M059J (cell line): ENCODE measurements at places on chromosomes 12 and 14. TPM values are rescaled to one million over a fixed set of nuclear protein-coding genes. Genes with fewer than 3 reads are reported as not detected.

- peak; percentile 7 for DNase-seq
Measured at GRCh38 chr12:28457785-28458184, 267.5 kb downstream of the CCDC91 start.

GRCh38 chr12:54579258-54579657 lies 9.2 kb downstream of the PPP1R1A start:
- no peak for DNase-seq

Gene CHST11
- total RNA-seq = 11.1 and 19.6 TPM in 2 replicates

- no peak for DNase-seq
Measured at GRCh38 chr12:2364631-2365051, 311.9 kb downstream of the CACNA1C start.

DNA sequence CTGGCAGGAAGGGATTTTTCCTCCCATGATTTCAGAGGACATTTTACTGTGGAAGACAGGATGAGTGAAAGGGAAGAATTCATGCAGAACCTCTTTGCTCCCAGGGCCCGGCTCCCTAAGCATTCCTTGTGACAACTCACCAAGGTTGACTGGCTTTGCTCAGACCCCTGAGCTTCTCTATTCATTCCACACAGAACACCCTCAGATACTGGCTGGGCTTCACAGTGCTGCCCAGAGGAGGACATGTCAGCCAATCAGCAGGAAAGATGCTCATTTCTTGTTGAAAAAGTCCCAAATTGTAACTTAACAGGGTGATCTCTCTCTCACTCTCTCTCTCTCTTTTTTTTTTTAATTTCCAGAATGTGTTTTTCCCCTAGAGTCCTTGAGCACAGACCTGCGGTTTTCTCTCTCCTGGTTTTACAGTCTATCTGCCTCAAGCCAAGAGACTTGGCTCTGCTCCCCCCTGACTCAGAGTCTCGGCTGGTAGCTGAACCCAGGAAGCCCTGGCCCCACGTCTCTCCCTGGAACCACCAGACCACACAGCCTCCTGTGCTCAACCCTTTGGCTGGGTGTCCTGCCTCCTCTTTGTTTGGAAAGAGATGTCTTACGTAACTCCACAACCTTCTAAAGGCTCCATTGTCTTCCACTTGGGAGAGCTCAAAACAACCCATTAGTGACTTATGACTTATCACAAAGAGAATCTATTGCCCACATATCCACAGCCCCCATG lies 43.9 kb downstream of the SSPN start:
- peak; percentile 99 for DNase-seq

DNA sequence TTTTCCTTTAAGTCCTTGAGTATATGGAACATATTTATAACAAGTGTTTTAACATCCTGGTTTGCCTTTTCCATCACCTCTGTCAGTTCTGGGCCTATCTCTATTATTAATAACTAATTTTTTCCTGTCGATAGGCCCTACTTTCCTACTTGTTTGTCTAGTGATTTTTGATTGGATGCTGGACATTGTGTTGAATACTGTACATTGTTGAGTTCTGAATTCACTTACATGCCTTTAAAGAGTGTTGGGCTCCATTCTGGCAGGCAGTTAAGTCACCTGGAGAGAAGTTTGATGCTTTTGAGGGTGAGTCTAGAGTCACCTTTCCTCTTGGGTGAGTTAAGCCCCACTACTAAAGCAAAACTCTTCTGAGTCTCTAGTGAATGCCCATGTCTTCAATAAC lies 77.5 kb upstream of the C14orf180 start:
- DNase-seq = no peak
